Gastroesophageal sphincter (tissue), 4 donors: ENCODE measurements at places on chromosomes 16 and 17.

DNA sequence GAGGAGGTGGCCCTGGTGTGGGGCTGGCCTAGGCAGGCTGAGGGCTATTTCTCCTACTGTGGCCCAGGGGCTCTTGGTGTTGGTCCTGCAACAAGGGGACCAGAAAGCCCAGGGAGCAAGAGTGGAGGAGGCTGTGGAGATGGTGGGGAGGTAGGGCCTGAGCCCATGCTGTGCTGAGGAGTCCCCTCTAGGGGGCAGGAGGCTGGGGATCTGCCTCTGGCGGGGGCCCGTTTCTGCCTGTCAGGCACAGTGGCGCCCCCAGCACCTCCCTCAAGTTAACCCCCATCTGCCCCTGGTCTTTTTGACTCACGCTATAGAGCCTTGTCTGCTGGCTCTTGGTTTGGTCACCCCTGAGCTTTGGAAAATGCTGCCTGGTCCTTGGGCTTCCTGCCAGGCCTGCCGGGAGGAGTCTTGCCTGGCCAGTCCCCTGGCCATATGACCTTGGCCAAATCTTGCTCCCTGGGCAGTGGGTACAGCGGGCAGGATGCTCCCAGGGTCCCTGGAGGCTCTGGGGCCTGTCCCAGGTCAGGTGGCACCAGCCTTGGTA lies 5.9 kb downstream of the BAIAP2 start:
- no peak for ATAC-seq
- H3K4me3 ChIP-seq: no peak overlapping the region
- no peaks in the 10 kb centered on the region for H3K36me3 ChIP-seq
- H3K4me1 ChIP-seq: peaks cover 68% of the 10 kb centered on the region
- no peaks in the 10 kb centered on the region for H3K27me3 ChIP-seq
- peak overlapping the region; percentile 24 for H3K27ac ChIP-seq

- no peaks in the 10 kb centered on the region for H3K27me3 ChIP-seq
- no peaks in the 10 kb centered on the region for H3K4me1 ChIP-seq
- no peaks in the 10 kb centered on the region for H3K36me3 ChIP-seq
Measured at GRCh38 chr16:83603723-83604570, 203.8 kb upstream of the HSBP1 start.

DNA sequence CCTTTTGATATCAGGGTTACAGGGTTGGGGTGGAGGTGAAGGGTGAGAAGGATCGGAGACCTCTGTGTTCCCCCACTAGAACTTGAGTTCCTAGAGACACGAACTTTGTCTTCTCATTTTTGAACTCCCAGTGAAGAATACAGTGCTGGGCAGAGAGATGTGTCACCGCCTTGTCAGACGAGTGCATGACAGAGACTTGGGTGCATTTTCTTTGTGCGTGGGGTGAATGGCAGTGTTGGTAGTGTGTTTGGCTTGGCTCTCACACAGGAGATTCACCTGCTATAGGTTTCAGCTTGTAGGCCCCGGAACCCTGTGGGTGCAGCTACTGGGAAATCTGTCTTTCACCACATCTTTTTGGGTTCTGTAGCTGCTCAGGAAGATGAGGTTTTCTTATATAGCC lies 40.0 kb upstream of the CCR7 start:
- no peaks in the 10 kb centered on the region for H3K36me3 ChIP-seq
- ATAC-seq: no peak
- H3K27ac ChIP-seq: no peak overlapping the region
- H3K4me1 ChIP-seq: no peaks in the 10 kb centered on the region
- no peak overlapping the region for H3K4me3 ChIP-seq

GRCh38 chr16:2324296-2324859 lies 16.1 kb downstream of the ABCA3 start:
- H3K4me1 ChIP-seq: no peaks in the 10 kb centered on the region
- no peak for ATAC-seq

GRCh38 chr16:56861092-56861610 lies 3.9 kb upstream of the SLC12A3 start:
- H3K27me3 ChIP-seq: peaks cover 9% of the 10 kb centered on the region
- no peaks in the 10 kb centered on the region for H3K4me1 ChIP-seq
- ATAC-seq: no peak
- H3K27ac ChIP-seq: no peak overlapping the region
- no peaks in the 10 kb centered on the region for H3K36me3 ChIP-seq

- no peak for ATAC-seq
- H3K27ac ChIP-seq: peak overlapping the region; percentile 83
- no peaks in the 10 kb centered on the region for H3K4me1 ChIP-seq
Measured at GRCh38 chr16:10558305-10558704, 22.1 kb downstream of the EMP2 start.

GRCh38 chr16:85878875-85879274 lies 20.1 kb upstream of the IRF8 start:
- H3K36me3 ChIP-seq: no peaks in the 10 kb centered on the region
- no peaks in the 10 kb centered on the region for H3K4me1 ChIP-seq
- no peak for ATAC-seq
- no peak overlapping the region for H3K27ac ChIP-seq

DNA sequence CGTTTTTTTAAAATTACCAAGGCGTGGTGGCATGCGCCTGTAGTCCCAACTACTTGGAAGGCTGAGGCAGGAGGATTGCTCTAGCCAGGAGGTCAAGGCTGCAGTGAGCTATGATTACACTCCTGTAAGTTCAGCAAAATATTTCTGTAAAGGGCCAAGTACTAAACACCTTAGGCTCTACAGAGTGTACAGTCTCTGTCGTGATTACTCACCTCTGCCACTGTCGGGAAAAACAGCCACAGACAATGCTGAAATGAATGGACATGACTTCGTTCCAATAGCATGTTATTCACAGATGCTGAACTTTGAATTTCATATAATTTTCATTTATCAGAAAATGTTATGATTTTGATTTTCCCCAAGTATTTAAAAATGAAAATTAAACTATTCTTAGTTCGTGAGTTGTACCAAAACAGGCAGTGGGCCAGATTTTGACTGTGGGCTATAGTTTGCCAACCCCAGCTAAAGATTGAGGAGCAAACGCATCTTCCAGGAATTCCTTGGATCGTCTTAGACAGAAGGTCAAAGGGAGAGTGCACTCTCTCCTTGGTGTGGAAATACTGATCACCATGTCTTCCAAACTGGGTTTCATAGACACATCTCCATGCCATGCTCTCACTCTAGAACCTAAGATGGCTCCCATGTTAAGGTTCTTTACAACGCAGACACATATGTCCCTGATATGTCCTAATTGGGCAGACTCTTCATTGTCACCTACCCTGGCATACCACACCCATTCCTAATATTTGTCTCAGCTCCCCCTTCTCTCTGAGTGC lies 89.5 kb downstream of the MARF1 start:
- H3K27me3 ChIP-seq: no peaks in the 10 kb centered on the region
- no peaks in the 10 kb centered on the region for H3K36me3 ChIP-seq
- no peak overlapping the region for H3K27ac ChIP-seq
- H3K4me1 ChIP-seq: peaks cover 4% of the 10 kb centered on the region
- no peak for ATAC-seq

GRCh38 chr16:81036751-81037350 lies 1.2 kb downstream of the ATMIN start:
- H3K27me3 ChIP-seq: no peaks in the 10 kb centered on the region
- no peak for ATAC-seq
- peak overlapping the region; percentile 85 for H3K27ac ChIP-seq
- peaks cover 15% of the 10 kb centered on the region for H3K4me1 ChIP-seq
- peak overlapping the region; percentile 71 for H3K4me3 ChIP-seq

- no peaks in the 10 kb centered on the region for H3K36me3 ChIP-seq
- peak; percentile 81 for ATAC-seq
- peak overlapping the region; percentile 93 for H3K27ac ChIP-seq
- peaks cover 9% of the 10 kb centered on the region for H3K27me3 ChIP-seq
- H3K4me3 ChIP-seq: peak overlapping the region; percentile 77
Measured at GRCh38 chr16:49855280-49855821, 561 bp downstream of the ZNF423 start.

DNA sequence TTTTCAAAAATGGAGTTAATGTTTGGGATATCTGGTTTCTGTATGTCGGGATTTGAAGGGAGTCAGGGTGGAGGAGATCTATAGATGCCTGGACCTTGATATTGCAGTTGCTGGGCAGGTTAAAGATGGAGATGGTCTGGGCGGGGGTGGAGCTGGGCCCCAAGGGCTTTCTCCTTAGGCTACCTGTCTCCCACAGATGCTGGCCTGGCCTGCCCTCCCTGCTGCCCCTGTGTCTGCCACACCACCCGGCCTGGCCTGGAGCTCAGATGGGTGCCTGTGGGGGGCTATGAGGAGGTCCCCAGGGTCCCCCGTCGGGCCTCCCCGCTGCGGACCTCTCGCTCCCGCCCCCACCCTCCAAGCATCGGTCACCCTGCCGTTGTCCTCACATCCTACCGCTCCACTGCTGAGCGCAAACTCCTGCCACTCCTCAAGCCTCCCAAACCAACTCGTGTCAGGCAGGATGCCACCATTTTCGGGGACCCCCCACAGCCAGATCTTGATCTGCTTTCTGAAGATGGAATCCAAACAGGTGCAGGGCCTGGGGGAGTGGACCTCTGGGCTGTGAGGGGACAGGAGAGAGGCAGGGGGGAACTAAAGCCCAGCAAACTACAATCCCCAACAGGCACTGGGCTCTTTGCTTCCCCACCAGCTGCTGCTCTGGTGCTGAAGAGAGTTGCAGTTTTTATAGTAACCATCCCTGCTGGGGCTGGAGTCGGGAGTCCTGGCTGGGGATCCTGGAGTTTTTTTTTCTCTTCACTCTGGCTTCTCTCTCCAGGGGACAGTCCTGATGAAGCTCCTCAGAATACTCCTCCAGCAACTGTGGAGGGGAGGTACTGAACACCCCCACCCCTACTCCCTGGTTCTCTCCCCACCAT lies 2.9 kb downstream of the ARHGEF15 start:
- ATAC-seq: no peak
- peaks cover 77% of the 10 kb centered on the region for H3K27me3 ChIP-seq
- no peak overlapping the region for H3K27ac ChIP-seq
- no peaks in the 10 kb centered on the region for H3K4me1 ChIP-seq
- no peaks in the 10 kb centered on the region for H3K36me3 ChIP-seq
- peak overlapping the region; percentile 41 for H3K4me3 ChIP-seq

DNA sequence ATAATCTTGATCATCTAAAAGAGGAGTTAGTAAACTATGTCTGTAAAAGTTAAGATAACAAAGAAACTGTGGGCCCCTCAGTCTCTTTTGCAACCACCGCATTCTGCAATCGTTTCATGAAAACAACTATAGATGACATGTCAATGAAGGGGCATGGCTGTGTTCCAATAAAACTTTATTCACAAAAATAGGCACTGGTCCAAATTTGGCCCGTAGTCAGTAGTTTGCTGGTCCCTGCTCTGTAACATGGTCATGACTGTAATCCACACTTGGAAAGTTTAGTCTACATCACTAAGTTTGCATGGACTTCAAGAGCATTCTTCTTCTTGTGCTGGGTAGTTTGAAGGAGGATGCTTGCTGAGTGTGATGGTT lies 299.3 kb upstream of the PSMD7 start:
- no peak overlapping the region for H3K27ac ChIP-seq
- no peaks in the 10 kb centered on the region for H3K4me1 ChIP-seq
- H3K4me3 ChIP-seq: no peak overlapping the region
- H3K36me3 ChIP-seq: no peaks in the 10 kb centered on the region
- ATAC-seq: no peak

DNA sequence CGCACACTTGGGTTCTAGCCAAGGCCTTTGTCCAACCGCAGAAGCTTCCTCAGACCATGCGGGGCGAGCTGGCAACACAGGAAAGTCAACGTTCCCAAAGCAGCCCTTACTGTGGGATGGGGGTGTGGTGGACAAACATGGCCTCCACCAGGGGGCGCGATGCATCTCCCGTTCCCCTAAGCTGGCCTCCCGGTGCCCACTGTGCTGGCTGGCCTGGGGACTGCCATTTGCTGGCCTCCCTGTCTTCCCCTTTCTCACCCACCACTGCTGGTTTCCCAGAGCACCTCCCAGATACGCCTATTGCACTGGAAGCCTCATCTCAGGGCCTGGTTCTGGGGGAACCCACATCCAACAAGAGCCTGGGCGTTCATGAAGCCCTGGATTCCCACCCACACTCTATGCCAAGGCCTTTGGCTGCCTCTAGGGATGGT lies 145.3 kb downstream of the IRF8 start:
- no peak for ATAC-seq
- H3K36me3 ChIP-seq: no peaks in the 10 kb centered on the region
- H3K4me1 ChIP-seq: no peaks in the 10 kb centered on the region
- H3K27ac ChIP-seq: no peak overlapping the region
- H3K4me3 ChIP-seq: no peak overlapping the region

DNA sequence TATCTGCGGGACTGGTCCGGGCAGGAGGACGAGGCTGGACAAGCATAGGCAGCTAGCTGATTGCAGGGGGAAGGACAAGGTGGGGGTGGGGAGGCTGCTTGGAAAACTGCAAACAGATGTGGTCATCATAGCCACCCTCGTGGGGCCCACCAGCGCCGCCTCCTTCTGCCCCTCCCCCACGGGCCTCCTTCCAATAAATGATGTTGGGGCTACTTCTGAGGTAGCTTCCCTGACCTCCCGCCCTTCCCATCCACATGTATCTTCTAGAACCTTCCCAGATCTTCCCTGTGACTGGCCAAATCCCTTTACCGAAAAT lies 12.3 kb upstream of the CDC42EP4 start:
- H3K27ac ChIP-seq: no peak overlapping the region
- no peaks in the 10 kb centered on the region for H3K36me3 ChIP-seq
- ATAC-seq: no peak
- no peak overlapping the region for H3K4me3 ChIP-seq
- H3K27me3 ChIP-seq: no peaks in the 10 kb centered on the region

DNA sequence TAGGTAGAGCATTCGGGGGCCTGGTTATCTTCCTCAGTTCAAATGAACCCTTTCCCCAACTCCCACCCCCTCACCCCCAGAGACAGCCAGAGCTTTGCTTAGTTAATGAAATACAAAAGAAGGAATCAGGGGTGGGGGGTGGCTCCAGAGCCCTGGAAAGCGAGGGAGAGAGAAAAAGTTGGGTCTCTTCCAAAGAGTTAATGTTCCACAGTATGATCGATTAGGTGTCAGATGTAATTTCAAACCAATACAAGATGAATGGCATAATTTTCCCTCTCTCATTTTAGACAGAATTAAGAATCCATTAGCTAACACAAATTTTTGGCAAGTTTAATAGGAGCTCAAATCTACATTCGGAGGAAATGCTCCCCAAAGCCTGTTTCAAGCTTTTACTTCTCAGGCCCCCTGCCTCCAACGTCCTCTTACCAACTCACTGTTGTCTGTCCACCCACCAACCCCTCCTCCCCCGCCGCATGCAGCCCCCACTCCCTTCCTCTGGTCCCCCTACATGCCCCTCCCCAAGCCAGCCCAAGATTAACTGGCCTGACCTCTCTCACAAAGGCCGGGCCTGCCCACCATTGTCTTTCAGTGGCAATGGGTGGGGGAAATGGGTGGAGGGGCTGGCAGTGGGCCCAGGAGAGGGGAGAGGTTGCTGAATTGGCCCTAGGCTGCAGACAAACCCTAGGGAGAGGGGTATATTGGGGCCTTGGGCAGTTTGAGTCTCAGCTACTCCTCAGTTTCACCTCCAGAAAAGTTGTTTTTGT lies 28.2 kb downstream of the NEUROD2 start:
- H3K4me1 ChIP-seq: no peaks in the 10 kb centered on the region
- no peaks in the 10 kb centered on the region for H3K36me3 ChIP-seq
- ATAC-seq: no peak
- peaks cover 23% of the 10 kb centered on the region for H3K27me3 ChIP-seq
- no peak overlapping the region for H3K4me3 ChIP-seq
- no peak overlapping the region for H3K27ac ChIP-seq
